NCI-H1436 (cell line): ENCODE measurements at places on chromosomes 5 and 9.

- no peak for DNase-seq
Observed at GRCh38 chr9:17230646-17231045, 95.8 kb downstream of the CNTLN start.

DNA sequence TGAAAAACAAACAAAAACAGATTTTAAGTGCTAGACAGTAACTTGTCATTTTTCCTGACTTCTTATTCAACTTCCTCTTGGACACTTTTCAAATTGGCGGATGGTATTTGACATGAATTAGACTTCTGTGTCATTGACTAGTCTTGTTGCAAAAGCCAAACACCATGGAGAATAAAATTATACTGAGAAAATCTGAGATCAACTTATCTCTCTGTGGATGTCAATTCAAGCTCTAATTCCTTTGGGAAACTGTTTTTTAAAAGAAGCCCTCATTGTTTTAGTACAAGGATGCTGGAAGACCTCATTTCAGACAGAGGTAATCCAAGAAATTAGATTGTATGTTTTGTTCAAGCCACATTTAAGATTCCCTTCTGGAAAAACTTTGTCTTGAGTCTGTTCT, 831.0 kb downstream of the SEMA5A start:
- no peak for DNase-seq

GRCh38 chr9:5720151-5720550, 91.2 kb downstream of the RIC1 start:
- no peak for DNase-seq

- DNase-seq, result no peak
Observed at GRCh38 chr9:19156026-19156474, 28.8 kb upstream of the PLIN2 start.

- no peak for DNase-seq
Observed at GRCh38 chr5:118354797-118355196, 633.5 kb downstream of the DTWD2 start.

DNA sequence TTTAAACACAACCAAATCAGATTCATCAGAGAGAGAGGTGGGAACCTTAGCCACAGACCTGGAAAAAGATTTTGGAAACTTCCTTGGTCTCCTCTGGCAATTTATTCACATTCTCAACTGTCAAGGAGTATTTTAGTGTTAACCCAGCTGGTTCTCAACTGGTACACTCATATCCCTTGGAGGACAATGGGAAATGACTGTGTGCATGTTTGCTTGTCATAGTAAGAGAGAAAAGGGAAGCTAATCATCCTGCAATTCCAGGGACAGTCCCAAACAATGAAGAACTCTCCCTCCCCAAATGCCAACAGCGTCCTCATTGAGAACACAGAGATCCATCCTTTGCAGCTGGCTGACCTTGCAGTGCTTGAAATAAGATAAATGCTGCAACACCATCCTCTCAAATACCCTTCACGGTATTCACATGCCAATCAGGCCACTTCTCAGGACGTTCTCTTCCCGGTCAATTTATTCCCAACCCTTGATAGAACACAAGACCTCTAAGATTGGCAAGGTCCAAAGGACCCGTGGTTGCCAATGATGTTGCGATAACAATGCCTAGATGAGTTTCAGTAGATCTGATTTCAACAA, 75.5 kb downstream of the EPB41L4B start:
- no peak for DNase-seq

DNA sequence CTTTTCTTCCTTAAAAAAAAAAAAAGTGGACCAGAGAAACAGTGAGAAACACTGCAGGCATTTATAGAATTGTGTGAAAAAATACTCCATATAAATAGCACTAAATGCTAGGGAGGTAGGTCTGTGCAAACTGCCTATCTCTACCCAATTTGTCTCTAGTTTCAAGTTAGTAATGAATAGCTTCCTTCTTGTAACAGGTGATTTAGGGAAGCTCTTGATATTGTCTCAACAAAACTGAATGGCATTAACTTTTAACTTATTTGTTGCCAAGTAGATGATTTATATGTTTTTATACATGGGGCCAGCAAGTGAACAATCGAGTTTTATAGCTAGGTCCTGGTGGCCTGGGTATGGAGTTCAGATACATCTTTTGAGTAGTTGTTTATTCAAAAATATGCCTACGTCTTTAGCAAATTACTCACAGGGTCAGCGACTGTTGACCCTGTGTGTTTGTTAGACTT, 283.6 kb downstream of the NR3C1 start:
- DNase-seq, result no peak

DNA sequence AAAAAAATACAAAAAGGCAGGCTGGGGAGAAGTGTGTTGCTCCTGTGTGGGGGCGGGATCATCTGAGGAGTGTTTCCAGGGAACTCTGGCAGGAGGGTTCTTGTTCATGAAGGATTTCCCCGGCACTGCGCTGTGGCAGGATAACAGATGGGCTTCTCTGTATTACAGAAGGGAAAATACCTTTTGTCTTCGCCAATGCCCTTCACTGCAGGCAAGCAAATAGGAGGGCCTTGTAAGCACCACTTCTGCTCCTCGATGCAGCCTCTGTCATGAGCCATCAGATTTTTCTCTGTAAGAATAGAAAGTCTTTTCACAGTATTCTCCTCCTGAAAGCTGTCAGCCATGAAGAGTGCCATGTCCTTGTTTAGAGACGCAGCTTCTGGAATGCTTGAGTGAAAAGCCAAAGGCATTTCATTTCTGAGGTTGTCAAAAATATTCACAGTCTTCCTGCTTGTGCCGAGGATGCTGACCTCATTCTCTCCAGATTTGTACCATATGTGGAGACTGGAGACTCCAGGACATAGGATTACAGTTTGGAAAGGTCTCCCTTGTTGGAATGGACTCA, 294.0 kb downstream of the YTHDC2 start:
- DNase-seq, result no peak

DNA sequence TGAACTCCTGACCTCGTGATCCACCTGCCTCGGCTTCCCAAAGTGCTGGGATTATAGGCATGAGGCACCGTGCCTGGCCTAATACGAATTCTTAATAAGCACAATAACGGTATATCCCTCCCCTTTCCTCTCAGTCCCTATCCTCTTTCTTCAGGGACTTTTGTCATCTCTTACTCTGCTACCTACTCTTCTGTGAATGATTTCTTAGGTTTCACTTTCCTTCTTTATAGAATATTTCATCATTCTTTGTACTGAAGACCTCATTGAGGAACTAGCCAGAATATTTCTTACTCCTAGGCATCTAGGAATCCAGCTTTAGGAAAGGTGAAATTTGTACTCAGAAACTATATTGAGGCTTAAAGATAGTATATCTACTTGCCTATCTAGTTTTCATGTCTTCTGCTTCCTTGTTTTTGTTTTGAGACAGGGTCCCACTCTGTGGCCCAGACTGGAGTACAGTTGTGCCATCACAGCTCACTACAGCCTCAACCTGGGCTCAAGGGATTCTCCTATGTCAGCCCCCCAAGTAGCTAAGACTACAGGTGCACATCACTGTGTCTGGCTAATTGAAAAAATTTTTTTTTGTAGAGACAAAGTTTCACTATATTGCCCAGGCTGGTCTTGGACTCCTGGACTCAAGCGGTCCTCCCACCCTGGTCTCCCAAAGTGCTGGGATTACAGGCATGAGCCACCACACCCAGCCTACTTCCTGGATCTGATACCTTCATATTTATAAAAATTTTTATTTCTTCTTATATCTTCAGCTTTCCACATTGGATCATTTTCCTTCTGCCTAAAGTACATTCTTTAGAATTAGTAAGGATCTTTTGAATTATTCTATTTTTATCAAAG, 69.7 kb downstream of the GPBP1 start:
- DNase-seq, result no peak

DNA sequence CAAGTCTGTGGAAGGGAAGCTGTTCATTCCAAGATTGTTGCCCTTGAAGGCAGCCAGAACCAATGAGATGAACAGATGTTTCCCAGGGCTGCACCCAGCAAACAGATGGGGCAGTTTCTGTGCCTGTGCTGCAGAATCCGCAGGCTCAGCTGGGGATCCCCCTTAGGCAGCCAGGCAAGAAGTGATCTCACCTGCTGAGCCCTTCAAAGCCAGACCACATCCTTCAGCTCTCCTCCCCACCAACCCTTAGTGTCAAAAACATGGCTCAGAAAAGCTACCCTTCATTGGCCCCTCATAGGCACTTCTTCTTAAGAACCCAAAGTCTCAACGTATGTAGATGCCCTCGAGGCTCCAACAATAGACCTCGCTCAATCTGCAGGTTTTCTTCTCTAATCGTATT, 626.7 kb downstream of the CCDC171 start:
- DNase-seq, result no peak

GRCh38 chr5:158375531-158375930, 516.6 kb upstream of the CLINT1 start:
- DNase-seq, result no peak
